Effector memory CD4-positive, alpha-beta T cell (primary cell): ENCODE measurements at places on chromosomes 12 and 14.

DNA sequence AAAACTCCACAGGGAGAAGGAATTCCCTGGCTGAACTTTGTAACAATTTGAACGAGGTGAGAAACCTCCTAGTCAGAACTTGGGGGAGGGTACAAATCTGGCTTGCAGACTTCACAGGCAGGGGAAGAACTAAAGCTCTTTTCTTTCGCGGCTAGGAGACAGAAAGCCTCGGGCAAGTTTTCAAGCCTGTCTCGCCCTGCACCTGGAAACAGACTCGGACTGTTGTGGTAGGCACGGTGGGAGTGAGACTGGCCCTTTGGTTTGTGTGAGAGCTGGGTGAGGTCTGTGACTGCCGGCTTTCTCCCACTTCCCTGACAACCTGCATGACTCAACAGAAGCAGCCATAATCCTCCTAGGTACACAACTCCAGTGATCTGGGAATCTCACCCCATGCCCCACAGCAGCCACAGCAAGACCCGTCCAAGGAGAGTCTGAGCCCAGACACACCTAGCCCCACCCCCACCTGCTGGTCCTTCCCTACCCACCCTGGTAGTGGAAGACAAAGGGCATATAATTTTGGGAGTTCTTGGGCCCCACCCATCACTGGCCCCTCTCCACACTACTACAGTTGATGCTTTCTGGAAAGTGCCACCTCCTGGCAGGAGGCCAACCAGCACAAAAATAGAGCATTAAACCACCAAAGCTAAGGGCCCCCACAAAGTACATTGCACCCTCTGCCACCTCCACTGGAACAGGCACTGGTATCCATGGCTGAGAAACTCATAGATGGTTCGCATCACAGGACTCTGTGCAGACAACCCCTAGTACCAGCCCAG, 102.7 kb upstream of the ST8SIA1 start:
- no peak for DNase-seq

DNA sequence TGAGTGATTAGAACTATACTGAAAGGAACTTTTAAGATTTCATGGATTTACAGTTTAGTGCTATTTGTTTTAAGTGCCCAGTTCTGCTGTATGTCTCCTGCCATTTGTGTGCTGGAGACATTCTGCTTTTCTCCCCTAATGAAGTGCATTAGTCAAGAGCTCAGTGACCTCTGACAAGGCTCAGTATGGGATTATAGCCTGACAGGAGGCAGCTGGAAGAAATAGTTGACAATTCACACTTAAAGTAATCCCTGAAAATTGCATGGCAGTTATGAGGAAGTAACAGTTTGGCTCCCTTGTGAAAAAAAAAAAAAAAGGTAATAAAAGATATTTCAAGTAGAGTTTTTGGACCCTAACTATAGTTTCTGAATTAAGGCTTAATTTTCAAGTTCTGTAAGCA, 70.3 kb downstream of the ALX1 start:
- no peak for DNase-seq

DNA sequence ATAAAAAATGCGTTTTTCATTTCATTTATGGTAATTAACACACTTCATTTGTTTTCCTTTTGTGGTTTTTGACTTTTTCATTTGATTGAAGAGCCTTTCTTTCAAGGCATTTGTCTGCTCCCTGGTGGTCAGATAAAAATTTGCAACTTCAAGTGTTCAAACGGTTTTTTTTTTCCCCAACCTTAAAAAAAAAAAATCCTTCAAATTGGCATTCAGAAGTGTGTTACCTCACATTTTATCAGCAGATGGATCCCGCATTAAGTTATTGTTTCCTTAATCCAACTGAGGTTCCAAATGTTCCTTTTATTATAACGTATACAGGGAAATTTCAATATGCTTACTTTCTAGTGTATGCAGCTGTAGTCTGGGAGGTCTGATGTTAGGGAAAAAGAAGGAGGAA, 47.2 kb downstream of the MYF5 start:
- no peak for DNase-seq

DNA sequence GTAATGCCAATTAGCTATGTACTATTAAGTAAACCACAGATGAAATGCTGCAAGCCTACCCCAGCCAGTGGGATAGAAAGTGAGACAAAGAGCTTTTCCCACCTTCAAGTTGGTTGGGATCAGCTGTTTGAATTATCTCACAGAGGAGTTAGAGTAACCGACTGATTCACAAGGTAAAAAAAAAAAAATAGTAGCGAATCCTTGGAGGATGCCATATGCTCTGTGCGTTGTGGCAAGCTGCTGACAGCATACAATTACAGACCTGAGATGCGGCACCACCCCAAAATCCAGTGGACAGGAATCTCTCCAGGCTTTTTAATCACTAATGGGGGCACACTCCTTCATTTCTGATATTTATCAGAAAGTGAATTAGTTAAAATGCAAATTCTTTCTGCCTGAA, 157.0 kb upstream of the RMST start:
- DNase-seq, result no peak

DNA sequence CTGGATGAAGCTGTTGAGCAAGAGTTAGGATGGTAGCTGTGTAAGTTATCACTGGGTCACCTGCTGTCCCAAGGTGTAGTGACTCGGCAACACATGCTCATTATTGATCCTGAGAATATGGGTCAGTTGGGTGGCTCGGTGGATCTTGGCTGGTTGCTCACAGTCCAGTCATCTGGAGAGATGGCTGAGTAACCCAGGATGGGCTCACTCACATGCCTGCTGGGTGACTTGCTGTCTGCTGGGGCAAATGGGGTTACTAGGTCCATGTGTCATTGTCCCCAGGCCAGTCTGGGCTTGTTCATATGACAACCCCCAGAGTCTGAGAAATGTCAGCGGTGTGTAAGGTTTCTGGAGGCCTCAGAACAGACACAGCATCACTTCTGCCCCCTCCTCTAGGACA, 69.5 kb downstream of the SLC15A4 start:
- no peak for DNase-seq

GRCh38 chr12:84047881-84048280, 864.7 kb downstream of the SLC6A15 start:
- DNase-seq, result no peak

GRCh38 chr12:15774819-15775218, 14.4 kb downstream of the EPS8 start:
- no peak for DNase-seq

DNA sequence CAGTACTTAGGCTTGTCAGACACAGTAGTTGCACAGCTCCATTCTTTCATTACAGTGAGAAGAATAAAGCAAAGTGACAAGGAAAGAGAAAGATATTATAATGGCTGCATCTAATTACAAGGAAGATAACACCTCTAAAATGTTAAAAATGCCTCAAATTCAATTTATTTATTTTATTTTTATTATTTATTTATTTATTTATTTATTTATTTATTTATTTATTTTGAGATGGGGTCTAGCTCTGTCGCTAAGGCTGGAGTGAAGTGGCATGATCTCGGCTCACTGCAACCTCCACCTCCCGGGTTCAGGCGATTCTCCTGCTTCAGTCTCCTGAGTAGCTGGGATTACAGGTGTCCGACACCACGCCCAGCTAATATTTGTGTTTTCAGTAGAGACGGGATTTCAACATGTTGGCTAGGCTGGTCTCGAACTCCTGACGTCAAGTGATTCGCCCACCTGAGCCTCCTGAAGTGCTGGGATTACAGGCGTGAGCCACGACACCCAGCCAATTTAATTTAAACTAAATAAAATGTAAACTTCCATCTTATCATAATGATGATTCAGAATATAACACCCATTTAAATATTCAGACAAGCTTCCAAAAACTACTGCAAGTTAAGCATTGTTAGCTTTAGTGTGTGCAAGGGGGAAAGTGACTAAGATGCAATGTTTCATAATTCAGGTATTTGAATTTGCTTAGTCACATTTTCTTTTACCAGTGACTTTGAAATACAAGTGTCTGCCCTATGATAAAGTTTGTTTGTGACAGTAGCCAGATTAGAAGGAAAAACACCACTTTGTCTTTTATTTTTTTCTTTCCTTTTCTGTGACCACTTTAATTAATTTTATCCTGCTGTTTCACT, 2.4 kb upstream of the CFAP54 start:
- no peak for DNase-seq

DNA sequence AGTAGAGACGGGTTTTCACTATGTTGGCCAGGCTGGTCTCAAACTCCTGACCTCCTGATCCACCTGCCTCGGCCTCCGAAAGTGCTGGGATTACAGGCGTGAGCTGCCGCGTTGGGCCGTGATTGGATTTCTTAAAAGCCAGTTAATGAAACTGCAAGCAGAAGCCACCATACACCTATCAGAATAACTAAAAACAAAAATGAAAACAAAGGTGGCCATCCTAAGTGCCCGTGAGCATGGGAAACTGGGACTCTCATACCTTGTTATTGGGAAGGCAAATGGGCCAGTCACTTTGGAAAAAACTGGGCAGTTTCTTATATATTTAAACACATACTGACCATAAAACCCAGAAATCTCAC, 7.7 kb upstream of the TCTN1 start:
- DNase-seq, result no peak

DNA sequence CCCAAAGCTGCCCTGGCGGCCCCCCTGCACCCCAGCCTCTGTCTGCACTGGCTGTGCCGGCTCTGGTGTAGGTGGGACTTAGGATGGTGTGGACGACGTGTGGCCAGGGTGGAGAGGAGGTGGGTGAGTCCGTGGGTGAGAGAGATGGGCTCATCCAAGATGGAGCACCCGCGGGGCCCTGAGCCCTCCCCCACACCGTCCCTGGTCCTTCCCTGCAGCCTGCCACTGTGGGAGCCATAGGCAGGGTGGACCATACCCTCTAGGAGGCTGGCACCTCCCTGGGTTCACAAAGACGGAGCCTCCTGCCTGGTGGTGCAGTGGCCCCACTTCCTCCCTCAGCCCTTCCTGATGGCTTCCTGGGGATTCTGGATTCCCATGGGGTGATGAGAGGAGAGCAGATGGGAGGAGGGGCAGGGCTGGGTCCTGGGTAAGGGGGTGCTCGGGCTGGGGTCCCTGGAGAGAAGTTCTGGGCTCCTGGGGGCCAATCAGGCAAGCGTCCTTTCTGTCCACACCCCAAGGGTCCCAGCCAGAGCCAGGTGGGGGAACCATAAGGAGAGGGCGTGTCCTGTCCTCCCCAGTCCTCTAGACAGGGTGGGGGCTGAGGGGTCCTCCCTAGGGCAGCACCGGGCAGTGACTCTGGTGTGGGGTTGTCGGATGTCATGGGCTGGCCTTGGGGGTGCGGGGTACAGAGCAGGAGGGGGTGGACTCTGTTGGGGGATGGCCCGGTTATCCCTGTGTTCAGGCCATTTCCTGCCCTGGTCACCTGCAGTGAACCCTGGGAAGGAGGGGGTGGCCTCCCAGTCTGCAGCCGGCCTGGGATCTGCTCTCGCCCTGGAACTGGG, 384.8 kb downstream of the TMEM121 start:
- DNase-seq, result no peak

DNA sequence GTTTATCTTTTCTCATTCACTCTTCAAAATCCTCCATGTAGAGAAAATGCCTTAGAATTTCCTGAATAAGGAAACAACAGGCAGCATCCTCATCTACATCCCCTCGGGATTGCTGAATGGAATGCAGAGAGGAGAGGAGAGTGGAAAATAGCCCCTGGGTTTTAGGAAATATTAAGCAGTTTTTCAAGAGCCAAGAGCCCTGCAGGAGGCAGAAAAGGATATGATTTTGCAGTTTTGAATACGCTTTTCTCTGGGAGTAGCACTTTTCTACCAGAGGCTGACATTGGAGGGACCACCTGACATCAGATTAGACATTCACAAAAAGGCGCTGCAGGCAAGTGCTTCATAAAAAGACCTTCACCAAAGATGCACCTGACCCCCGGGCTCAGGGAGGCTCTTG, 362.2 kb upstream of the SFSWAP start:
- DNase-seq, result no peak

- no peak for DNase-seq
These were observed 10.4 kb upstream of the SYCP3 start for GRCh38 chr12:101749657-101750056.

GRCh38 chr14:105879503-105879866, 353.1 kb downstream of the TMEM121 start:
- DNase-seq, result no peak

DNA sequence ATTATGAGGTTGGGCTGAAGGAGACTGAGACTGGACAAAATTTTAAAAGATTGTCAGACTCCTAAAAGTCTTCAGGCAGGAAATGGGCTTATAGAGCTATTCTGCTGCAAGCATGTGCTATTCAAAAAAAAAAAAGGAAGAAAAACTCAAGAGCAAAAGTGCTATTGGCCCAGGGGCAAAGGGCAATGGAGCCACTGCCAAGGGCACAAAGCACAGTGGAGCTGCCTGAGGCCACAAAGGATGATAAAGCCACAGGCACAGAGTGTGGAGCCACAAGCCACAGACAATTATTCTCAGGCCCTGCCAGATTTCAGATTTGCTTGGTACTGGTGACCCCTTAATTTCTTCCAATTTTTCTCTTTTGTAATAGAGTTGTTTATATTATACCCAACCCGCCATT, 29.6 kb upstream of the GRIN2B start:
- DNase-seq, result no peak

- no peak for DNase-seq
These were observed 32.4 kb downstream of the ABCD2 start for GRCh38 chr12:39587225-39587624.

- no peak for DNase-seq
These were observed 789.2 kb upstream of the FBXO33 start for GRCh38 chr14:40221428-40221827.

- DNase-seq, result no peak
These were observed 27.6 kb upstream of the GALNT9 start for GRCh38 chr12:132356691-132357622.

GRCh38 chr12:127606476-127607015, 660.4 kb upstream of the TMEM132C start:
- DNase-seq, result no peak

- no peak for DNase-seq
These were observed 190.4 kb upstream of the TMPO start for GRCh38 chr12:98325003-98325402.

- no peak for DNase-seq
These were observed 339.1 kb downstream of the TMEM132D start for GRCh38 chr12:129564768-129565167.
